Endodermal cell (in vitro differentiated cells): ENCODE measurements at places on chromosomes 7 and 10. TPM values are rescaled to one million over a fixed set of nuclear protein-coding genes. Genes with fewer than 3 reads are reported as not detected.

DNA sequence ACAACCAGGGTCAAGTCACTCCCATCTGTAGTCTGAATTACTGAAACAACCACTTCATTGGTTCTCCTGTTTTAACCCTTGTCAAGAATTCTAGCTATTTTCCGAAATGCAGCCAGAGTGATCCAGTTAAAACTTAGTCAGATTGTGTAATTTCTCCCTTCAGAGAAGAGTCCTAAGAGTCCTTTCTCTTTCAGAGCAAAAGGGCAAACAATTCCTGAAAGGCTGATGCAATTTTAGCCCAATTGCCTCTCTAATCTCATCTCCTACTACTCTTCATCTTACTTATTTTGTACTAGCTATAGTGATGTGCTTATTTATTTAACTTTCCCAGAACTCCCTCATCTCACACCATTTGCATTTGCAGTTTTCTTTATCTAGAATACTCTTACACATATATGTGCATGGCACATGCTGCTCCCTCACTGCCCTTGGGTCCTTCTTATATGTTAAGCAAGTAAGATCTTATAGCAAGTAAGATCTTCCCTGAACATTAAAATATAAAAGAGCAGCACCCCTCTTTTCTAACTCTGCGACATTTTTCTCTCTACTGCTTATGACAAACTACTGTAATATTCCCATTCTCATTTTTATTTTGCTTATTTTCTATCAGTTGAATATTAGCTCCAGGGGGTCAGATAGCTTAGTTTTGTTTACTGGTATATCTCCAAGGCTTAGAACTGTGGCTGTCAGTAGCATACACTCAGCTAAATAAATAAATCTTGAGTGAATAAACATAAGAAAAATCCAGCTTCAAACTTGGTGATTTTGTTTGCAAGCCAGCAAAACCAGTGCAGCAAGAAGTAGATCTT, 44.6 kb downstream of the HGF start:
- H3K36me3 ChIP-seq, result no peaks in the 10 kb centered on the region
- no peaks in the 10 kb centered on the region for H3K27me3 ChIP-seq
- H3K4me3 ChIP-seq, result no peak overlapping the region
- no peaks in the 10 kb centered on the region for H3K4me1 ChIP-seq
- H3K27ac ChIP-seq, result no peak overlapping the region

VWDE gene
- total RNA-seq, result 7.8 to 12.1 TPM (median 11.8 TPM) in 3 replicates

BTRC gene
- total RNA-seq, result 30.1 and 32.8 TPM in 2 replicates

GRCh38 chr10:26417136-26417535, 21.0 kb upstream of the APBB1IP start:
- no peaks in the 10 kb centered on the region for H3K27me3 ChIP-seq
- no peak overlapping the region for H3K27ac ChIP-seq
- no peaks in the 10 kb centered on the region for H3K36me3 ChIP-seq
- DNase-seq, result no peak
- H3K4me1 ChIP-seq, result no peaks in the 10 kb centered on the region
- no peak overlapping the region for H3K4me3 ChIP-seq

DNA sequence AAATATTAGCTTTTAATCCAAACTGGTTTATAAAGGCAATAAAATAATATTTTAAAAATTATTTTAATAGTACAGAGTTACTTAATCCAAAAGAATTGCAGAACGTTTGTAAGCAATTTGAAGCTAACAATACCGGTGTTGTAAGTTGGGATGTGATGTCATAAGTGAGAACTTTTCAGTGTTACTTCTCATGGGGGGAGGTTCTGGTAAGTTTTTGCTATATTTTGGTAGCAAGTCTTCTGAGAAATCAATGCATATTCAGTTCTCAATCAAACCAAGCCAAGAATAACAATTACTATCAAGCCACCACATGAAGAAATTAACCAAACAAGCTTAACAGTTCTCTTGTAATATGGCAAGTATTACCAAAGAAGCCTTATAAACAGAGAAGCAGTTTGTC, 147.1 kb upstream of the ASAH2 start:
- no peak overlapping the region for H3K4me3 ChIP-seq
- H3K36me3 ChIP-seq, result no peaks in the 10 kb centered on the region
- no peaks in the 10 kb centered on the region for H3K27me3 ChIP-seq
- H3K27ac ChIP-seq, result no peak overlapping the region
- DNase-seq, result no peak

PRKG1 gene
- total RNA-seq, result 2.3 and 2.7 TPM in 2 replicates

TMEM176B gene
- total RNA-seq, result 0.31 and 0.38 TPM in 2 replicates

TET1 gene
- 50.8 to 103 TPM (median 54.4 TPM) in 3 replicates for total RNA-seq
